Progenitor cell of endocrine pancreas (in vitro differentiated cells): ENCODE measurements at places on chromosomes 3 and 15.
A peak's percentile ranks its signal among the peaks of the same experiment; 100 is the strongest.

- peak; percentile 68 for DNase-seq
Observed at GRCh38 chr3:86990734-86991481, at the start of gene VGLL3. Gene VGLL3, minus strand, starts transcription at chr3:86991149. Its CDS starts 406 bp downstream, at chr3:86990743.

- no peak for DNase-seq
Observed at GRCh38 chr3:77799278-77799677, 759.4 kb downstream of the ROBO2 start.

GRCh38 chr3:127182431-127182830 is 10.5 kb upstream of the PRR23E start:
- no peak for DNase-seq

GRCh38 chr3:186825294-186825821 is 17.2 kb upstream of the ADIPOQ start:
- DNase-seq, result no peak

DNA sequence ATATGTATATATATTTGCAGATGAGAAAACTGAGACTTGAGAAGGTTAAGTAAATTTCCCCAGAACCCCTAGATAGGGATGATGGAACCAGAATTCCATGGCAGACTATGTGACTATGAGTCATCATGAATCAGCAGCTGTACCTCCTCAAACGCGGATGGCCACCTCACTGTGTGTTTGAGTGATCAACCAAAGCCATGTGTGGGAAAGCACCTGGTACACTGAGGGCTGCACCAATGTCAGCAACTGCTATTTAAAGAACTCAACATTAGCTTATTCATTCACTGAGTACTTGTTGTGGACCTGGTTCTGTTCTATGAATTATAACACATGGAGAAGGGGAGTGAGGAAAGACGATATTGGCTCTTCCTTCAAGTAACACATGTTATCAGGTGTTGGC is 377.0 kb downstream of the GAP43 start:
- DNase-seq, result no peak

DNA sequence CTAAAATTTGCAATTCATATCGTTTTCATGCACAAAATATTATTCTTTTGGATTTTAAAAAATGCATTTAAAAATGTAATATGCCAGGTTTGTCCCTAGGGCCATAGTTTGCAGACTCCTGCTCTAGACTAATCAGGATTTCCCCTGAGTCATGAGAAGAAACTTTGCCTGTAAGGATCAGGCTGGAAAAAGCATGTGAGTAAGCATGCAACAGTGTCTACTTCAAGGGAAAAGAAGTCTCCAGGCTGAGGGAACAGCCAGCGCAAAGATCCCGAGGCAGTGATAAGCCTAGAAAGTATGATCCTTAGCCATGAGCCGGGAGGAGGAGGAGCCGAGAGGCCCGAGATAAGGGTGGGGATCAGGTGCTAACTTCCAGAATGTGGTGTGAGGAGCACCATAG is 382.8 kb upstream of the CFAP20DC start:
- no peak for DNase-seq

GRCh38 chr3:63351159-63352007 is 73.3 kb downstream of the SYNPR start:
- DNase-seq, result no peak

- no peak for DNase-seq
Observed at GRCh38 chr3:196645897-196646665, 6.6 kb downstream of the NRROS start.

- DNase-seq, result no peak
Observed at GRCh38 chr3:31265646-31266428, 266.9 kb upstream of the STT3B start.

DNA sequence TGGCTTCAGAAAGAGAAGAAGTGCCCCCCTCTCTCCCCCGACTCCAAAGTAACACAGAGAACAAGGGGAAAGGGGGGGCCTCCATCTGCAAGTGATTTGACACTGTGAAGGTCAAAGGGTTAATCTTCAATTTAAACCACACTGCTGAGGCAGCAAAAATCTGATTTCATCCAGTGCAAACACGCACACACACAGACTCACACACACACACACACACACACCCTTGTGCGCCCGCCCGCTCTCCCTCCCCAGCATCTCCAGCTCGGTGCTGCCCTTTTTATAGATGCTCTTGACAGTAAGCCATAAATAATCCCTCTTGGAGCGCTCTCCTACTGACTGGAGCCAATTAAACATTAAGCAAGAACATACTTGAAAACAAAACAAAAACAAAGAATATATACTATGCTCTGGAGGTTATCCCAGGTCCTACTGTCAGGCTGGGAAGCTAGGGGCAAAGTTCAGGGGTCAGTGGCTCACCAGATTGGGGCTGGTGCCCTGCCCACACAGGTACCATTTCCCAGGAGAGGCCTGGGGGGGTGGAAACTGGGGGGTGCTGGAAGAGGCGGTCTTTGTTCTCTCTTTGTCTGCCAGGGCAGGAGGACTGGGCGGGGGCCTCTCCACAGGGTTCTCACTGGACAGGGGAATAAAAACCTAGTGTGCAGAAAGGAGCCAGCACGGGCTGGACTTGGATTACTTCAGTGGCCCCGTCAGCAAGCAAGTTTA is 16.3 kb downstream of the BMF start:
- DNase-seq, result no peak

- no peak for DNase-seq
Observed at GRCh38 chr3:32186097-32186496, 52.4 kb upstream of the CMTM8 start.

GRCh38 chr15:84736375-84736774 is 12.0 kb upstream of the ZNF592 start:
- DNase-seq, result no peak

GRCh38 chr15:64930019-64930652 is 18.4 kb downstream of the ANKDD1A start:
- no peak for DNase-seq

GRCh38 chr3:48776854-48777253 is 59.8 kb upstream of the IP6K2 start:
- no peak for DNase-seq

DNA sequence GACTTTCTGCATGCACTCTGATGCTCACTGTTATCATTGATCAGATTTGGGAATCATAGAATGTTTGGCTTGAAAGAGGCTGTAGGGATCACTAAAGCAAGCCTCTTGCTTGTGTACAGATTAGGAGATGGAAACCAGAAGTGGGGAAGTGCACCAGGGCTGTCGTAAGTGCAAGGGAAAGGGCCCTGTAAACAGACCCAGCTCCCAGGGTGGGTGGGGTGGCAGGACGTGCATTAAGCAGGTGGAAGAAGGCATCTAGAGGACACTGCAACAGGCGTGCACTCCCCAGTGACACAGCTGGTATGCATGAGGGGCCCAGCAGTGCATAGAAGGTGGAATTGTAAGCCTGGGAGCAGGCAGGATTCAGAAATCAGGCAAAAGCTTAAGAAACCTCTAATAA is 58.0 kb upstream of the SLC7A14 start:
- DNase-seq, result no peak

- DNase-seq, result peak; percentile 45
Observed at GRCh38 chr3:46693038-46693891, at the start of gene ALS2CL. Gene ALS2CL, minus strand, starts transcription at chr3:46693679. Its CDS starts 4,239 bp downstream, at chr3:46689440.
